CD4-positive, alpha-beta memory T cell (primary cell): ENCODE measurements at places on chromosomes 2 and 18. TPM values are rescaled to one million over a fixed set of nuclear protein-coding genes. Genes with fewer than 3 reads are reported as not detected.

DNA sequence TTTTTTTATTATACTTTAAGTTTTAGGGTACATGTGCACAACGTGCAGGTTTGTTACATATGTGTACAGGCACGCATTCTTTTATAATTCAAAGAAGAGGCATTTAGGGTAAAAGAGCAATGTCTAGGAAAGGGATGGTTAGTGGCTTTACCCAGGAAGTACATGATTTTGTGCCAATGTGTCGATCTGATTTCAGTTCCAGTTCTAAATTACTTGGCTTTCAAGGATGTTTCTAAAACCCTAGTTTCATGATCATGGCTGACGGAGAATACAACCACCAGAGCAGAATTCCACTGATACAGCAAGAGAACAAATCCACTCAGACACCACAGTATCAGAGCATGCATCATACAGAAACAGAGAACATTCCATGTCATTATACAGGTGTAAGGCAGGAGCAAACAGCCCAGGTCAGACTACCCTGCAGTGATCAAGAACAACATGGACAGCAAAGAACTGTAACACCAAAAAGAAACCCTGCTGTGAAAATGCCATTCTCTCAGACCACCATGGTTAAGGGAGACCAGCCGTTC is 116.7 kb upstream of the STK17B start:
- no peak overlapping the region for H3K4me3 ChIP-seq
- H3K36me3 ChIP-seq, result no peaks in the 10 kb centered on the region
- no peak for DNase-seq
- peaks cover 49% of the 10 kb centered on the region for H3K4me1 ChIP-seq
- H3K27me3 ChIP-seq, result no peaks in the 10 kb centered on the region

DNA sequence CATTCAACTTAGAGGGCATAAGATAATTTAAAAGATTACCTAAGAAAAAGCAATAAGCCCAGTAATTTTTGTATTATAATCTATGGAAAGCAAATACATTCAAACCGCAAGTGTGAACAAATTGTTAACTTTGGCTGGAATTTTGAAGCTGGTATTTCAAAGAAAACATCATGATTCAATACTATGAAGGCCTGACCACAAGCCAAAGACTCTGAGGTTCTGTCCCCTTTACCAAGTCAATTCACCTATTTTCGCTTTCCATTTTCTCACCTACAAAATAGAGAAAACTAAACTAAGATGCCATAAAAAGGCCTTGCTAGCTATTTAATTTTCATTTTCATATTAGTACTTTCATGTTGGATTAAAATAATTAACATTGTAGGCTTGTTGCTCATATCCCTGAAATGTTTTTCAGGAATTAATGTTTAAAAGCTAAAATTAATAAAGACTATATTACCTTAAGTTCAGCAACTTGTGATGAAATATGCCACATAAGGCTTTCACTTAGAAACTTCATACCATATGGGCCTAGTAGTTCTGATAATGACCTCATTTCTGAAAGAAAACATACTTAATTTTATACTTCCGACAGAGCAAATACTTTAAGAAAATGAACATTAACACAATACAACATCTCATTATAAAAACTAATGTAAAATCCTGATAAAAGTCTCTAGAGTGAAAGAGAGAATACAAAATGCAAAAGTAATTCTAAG is 85.7 kb upstream of the FRZB start:
- no peaks in the 10 kb centered on the region for H3K4me1 ChIP-seq
- no peaks in the 10 kb centered on the region for H3K36me3 ChIP-seq
- no peak overlapping the region for H3K4me3 ChIP-seq
- no peaks in the 10 kb centered on the region for H3K27me3 ChIP-seq

DNA sequence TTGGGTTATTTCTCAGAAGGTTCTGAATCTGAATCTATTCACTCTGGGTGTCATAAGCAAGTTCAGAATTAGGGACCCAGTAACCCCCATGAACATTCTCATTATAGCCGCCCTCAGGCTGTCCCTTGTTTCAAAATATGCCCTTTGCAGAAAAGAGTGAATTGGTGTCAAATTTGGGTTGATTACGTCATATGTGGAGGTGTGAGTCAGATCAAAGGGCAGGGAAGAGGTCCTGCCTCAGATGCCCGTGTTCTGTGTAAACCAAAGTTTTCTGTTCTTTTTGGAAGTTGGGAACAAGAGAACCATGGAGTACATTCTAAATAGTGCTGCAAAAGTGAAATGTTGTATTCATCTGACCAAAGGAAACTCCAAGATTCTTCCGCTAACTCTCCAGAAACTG is 5.8 kb downstream of the FAM110C start:
- peaks cover 24% of the 10 kb centered on the region for H3K4me1 ChIP-seq
- H3K36me3 ChIP-seq, result no peaks in the 10 kb centered on the region
- H3K4me3 ChIP-seq, result no peak overlapping the region
- peaks cover 5% of the 10 kb centered on the region for H3K27me3 ChIP-seq
- no peak for DNase-seq

DNA sequence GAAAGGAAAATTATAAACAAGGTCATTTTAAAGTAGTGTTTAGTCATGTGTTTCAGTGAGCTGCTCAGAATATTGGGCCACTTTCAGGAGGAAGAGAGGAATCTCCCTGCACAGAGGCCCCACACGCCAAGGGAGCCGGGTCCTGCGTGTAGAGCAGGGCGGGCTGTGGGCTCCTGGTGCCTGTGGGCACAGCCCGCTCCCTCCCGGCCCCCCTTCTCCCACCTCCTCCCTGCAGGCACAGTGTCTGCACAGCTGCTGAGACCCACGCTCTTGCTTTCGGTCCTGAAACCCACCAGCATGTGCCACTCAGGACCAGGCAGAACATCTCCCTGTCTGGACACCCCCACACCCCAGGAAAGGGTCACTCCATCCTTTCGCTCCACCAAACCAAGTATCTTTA is 167.6 kb upstream of the SALL3 start:
- H3K4me1 ChIP-seq, result no peaks in the 10 kb centered on the region
- no peaks in the 10 kb centered on the region for H3K27me3 ChIP-seq
- H3K36me3 ChIP-seq, result no peaks in the 10 kb centered on the region
- no peak overlapping the region for H3K27ac ChIP-seq
- DNase-seq, result no peak
- no peak overlapping the region for H3K4me3 ChIP-seq

Gene FSHR
- total RNA-seq, result not detected

Gene TSPYL6
- not detected for total RNA-seq

DNA sequence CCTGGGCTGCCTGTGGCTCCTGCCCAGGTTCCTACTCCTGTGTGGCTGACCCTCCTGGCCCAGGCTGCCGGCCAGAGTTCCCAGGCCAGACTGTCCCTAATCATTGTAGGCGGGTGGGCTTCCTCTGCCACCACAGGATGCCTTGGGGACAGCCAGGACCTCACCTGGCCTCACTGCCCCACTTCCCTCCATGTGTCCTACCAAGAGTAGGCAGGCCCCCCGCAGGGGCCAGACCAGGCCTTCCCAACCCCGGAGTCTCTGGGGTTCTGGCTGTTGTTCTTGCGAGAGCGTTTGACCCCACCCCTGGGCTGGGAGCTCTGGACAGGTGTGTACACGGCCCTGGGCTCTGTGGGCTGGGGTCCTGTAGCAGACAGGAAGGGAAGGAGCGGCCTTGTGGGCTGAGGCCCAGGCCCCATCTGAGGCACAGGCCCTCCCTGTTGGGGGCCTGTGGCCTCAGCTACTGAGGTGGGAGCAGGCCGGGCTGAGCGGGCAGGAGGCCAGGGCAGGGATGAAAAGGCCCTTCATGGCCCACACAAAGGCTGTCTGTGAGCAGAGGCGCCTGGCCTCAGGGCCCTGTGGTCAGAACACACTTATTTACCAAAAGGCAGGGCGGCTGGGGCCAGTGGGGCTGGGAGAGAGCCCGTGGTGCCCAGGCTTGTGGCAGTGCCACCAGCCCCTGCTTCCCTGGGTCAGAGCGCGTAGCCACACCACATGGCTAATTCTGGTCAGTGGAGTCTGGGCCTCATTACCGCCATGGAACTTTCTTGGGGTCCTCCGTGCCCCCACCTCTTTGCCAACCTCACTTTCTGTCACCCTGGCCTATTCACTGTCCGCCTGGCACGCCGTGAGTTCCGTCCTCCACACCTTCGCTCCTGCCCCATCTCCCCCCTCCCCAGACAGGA is 2.0 kb downstream of the SNORC start:
- no peak overlapping the region for H3K4me3 ChIP-seq
- H3K27ac ChIP-seq, result no peak overlapping the region
- H3K4me1 ChIP-seq, result peaks cover 7% of the 10 kb centered on the region
- H3K36me3 ChIP-seq, result no peaks in the 10 kb centered on the region
- DNase-seq, result no peak

Gene SNORC
- 1.4 TPM for total RNA-seq

DNA sequence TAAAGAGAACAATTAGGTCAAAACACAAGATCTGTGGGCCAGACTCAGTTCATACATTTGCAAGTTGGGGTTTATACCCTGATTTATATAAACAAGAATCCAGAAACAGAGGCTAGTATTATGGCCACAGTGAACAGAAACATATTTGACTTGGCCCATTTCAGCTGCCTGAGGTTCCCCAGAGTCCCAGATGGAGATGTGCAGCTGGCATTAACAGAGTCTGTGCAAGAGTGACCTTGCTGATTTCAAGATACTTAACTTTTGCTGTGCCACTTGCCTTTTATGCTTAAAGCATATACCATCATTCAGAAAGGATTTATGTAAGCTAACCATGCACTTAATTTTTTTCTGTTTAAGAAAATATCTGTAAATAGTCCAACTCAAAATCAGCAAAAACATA is 636.3 kb downstream of the TRIB2 start:
- no peaks in the 10 kb centered on the region for H3K27me3 ChIP-seq
- H3K4me1 ChIP-seq, result no peaks in the 10 kb centered on the region
- H3K27ac ChIP-seq, result no peak overlapping the region
- H3K36me3 ChIP-seq, result no peaks in the 10 kb centered on the region
- no peak for DNase-seq
- H3K4me3 ChIP-seq, result no peak overlapping the region

GRCh38 chr18:27372386-27372785 is 187.3 kb upstream of the CHST9 start:
- no peak overlapping the region for H3K4me3 ChIP-seq
- H3K27me3 ChIP-seq, result no peaks in the 10 kb centered on the region
- H3K4me1 ChIP-seq, result no peaks in the 10 kb centered on the region
- no peaks in the 10 kb centered on the region for H3K36me3 ChIP-seq

Gene CDK15
- total RNA-seq, result not detected

GRCh38 chr2:2742726-2743125 is 411.7 kb upstream of the MYT1L start:
- H3K4me1 ChIP-seq, result no peaks in the 10 kb centered on the region
- no peak overlapping the region for H3K27ac ChIP-seq
- no peaks in the 10 kb centered on the region for H3K27me3 ChIP-seq
- no peak overlapping the region for H3K4me3 ChIP-seq
- DNase-seq, result no peak

Gene LYG2
- total RNA-seq, result not detected

Gene ZNF516
- total RNA-seq, result 9.9 TPM

- H3K4me1 ChIP-seq, result no peaks in the 10 kb centered on the region
- no peaks in the 10 kb centered on the region for H3K36me3 ChIP-seq
- H3K27ac ChIP-seq, result no peak overlapping the region
- no peak overlapping the region for H3K4me3 ChIP-seq
- no peak for DNase-seq
Observed at GRCh38 chr2:214484239-214484638, 73.4 kb downstream of the VWC2L start.

DNA sequence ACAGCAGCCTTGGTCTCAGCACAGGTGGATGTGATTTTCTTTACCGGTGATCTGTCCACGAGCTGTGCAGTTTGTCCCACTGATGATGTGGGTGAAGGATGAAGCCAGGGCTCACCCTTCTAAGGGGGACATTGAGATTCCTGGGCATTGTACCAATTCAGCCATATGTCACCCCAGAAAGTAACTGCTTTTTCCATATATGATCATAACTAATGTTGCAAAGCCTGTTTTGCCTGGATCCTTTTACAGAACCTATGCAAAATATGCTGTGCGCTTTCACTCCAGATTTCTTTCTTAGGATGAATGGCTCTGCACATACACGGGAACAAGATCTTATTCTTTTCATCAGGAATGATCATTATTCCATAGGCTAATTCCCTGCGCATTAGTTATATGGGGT is 96.9 kb upstream of the POU3F3 start:
- H3K27ac ChIP-seq, result no peak overlapping the region
- H3K27me3 ChIP-seq, result no peaks in the 10 kb centered on the region
- DNase-seq, result no peak
- H3K4me3 ChIP-seq, result no peak overlapping the region

Gene OSBPL6
- 0.14 TPM for total RNA-seq

DNA sequence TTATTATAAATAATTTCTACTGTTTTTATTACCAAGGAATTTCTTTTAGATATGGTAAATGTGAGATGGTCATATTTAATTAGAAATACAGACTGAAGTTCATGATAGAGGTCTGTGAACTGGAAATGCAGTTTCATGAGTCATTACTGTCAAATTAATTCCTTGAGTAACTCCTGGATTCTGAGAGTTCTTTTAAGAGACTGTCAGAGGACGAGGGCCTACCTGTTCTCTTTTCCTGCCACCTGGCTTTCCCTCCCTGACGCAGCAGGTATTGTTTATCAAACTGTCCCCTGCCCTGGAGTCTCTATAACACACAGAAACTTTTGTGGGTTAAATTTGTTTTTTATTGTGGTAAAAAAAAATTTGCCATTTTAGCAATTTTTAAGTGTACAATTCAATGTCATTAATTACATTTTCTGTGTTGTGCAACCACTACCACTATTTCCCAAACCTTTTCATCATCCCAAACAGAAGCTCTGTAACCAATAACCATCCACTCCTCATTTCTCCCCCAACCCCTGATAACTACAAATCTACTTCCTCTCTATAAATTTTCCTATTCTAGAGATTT is 142.6 kb downstream of the DIS3L2 start:
- H3K27ac ChIP-seq, result no peak overlapping the region
- H3K4me1 ChIP-seq, result no peaks in the 10 kb centered on the region
- no peak for DNase-seq

GRCh38 chr2:235749121-235749770 is 255.4 kb downstream of the AGAP1 start:
- DNase-seq, result no peak
- H3K27me3 ChIP-seq, result no peaks in the 10 kb centered on the region
- no peak overlapping the region for H3K4me3 ChIP-seq

Gene PRSS56
- total RNA-seq, result not detected

Gene DTNB
- total RNA-seq, result 45.3 TPM
